G401 (cell line): ENCODE measurements at places on chromosomes 1 and 21.

- DNase-seq, result no peak
Measured at GRCh38 chr1:222970040-222970439, 155.2 kb downstream of the DISP1 start.

DNA sequence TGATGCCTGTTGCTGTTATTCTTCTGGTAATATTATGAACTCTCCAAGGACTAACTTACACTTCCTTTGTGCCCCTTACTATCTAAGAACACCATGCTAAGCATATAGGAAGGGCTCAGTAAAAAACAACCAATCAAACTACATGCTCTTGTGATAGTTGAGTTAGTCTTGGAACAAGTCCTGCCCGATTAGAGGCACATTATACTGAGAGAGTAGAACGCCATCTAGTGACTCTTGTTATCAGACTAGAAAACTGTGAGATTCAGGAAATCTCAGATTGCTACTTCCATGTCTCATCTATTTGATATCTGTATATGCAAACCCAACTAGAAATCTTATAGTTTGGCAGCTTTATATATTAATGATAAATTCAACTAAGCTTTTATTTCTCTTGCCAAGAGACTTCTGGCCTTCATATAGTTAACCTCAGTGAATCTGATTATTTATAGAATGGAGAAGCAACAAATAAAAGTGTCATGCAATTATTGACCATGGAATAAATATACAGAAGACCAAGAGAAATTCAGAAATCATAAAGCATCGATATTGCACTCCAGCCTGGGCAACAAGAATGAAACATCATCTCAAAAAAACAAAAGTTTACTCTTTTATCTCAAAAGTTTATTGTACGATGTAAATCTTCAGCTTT lies 7.8 kb upstream of the SRRM1 start:
- DNase-seq, result peak; percentile 85

- peak; percentile 71 for DNase-seq
Measured at GRCh38 chr1:153749408-153750005, 21.7 kb downstream of the INTS3 start.

DNA sequence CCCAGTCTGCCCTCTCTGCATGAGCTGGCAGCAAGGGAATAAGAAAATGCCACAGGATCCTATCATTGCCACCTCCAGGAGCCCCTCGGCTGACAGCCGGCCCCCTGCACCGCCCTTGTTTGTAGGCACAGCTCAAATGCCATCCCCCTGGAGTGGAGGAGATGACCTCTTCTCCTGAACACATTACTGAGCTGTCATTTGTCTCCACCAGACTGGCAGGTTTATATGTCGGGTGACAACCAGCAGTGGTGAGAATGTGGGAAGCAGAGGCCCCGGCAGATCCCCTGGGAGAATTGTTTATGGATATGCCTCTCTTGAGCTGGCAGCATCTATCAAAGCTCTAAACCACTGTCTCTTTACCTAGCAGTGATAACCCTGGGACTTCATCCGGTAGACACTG lies 135.4 kb upstream of the FMN2 start:
- DNase-seq, result no peak

GRCh38 chr1:3441410-3441847 lies 13.0 kb upstream of the ARHGEF16 start:
- no peak for DNase-seq

DNA sequence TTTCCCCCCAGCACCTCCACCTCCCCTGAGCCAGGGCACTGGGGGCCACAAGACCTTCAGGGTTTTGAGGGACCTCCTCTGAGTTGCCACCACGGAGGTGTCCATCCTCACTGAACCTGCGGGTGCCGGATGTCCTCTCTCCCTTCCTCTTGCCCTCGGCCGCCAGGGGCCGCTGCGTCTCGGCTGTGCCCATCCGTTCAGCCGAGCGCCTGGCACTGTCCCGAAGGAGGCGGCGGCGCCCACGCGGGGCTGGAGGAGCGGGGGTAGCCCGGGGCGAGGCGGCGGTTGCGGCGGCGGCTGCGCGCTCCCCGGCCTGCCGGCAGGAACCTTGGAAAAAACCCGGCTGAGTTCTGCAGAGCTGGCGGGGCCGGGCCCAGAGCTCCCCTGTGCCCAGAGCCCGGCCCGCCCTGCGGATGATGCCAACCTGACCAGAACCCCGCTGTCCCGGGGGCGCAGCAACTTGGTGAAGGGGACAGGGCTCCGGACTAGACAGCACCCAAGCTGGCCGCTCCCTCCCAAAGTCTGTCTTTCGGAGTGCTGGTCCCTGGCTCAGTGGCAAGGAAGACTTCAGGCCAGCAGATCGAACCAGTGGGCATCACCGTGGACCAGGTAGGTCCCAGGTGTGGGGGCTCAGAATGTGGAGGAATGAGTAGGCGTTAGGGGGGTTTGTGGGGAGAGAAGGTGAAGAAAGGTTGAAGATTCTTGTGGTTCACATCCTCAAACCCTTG lies 3.7 kb upstream of the PPM1J start:
- DNase-seq, result peak; percentile 74

- DNase-seq, result no peak
Measured at GRCh38 chr1:65174585-65174984, 26.6 kb downstream of the AK4 start.

GRCh38 chr1:188706742-188707141 lies 1770.9 kb downstream of the BRINP3 start:
- DNase-seq, result no peak

GRCh38 chr1:212754193-212754592 lies 37.4 kb downstream of the NSL1 start:
- DNase-seq, result no peak

- DNase-seq, result no peak
Measured at GRCh38 chr1:100860397-100860991, 34.1 kb downstream of the EXTL2 start.

- no peak for DNase-seq
Measured at GRCh38 chr1:13593511-13594131, 10.0 kb downstream of the PDPN start.

- no peak for DNase-seq
Measured at GRCh38 chr1:174097426-174097825, 61.9 kb upstream of the RABGAP1L start.

DNA sequence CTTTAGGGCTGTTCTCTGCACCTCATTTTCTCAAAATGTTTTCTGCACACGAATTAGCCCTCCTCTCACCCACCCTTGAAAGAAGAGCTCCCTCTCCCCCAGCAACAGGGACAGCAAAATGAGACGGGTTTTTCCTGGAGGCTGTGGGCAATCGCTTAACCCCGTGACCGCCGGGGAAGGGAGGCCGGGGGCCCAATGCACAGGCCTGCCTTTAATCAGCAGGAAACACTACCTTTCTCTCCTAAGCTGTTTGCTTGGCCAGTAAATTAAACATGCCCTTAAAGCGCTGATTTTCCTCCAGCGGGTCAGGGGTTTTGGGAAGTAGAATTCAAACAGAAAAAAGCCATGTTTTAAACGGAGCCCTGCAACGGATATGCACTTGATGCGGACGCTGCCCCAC lies 114.4 kb downstream of the PRDM16 start:
- DNase-seq, result no peak

GRCh38 chr1:23402286-23403037 lies 22.1 kb downstream of the TCEA3 start:
- DNase-seq, result no peak

DNA sequence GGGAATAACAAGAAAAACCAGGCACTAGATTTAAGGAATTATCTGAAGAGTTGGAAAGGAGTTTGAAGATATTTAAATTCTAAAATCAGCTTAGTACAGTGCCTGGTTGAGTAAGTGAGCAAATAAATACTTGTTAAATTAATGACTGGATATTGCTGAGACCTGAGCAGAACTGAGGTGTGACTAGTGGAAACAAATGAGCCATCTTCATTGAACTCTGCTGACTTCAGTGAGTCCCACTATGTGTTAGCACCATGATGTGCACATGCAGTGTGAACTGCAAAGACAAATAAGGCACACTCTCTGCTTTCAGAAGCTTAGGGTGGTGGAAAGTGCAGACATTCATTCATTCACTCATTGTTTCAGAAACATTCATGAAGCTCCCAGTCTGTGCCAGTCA lies 48.7 kb downstream of the ELAPOR1 start:
- DNase-seq, result no peak

- DNase-seq, result peak; percentile 25
Measured at GRCh38 chr1:234604495-234605398, 5.2 kb downstream of the IRF2BP2 start.

- DNase-seq, result no peak
Measured at GRCh38 chr1:166140251-166140650, 26.6 kb downstream of the FAM78B start.

DNA sequence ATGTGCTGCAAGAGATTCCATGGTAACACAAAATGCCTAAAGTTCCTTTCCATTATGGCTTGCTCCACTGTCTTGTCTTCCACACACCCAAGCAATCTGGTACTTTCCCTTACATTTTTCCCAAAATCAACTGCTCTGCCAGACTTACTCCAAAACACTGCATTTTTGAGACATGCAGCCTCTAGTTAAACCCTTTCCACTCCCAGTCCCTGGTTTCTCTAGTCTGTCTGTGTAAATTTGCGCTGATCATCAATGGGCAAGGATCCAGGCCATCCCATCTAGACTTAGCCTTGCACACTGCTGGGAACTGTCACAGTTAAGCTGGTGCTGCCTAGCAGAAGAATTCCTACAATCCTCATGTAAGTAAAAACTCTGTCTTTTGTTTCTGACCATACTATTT lies 47.8 kb downstream of the DAB1 start:
- no peak for DNase-seq

DNA sequence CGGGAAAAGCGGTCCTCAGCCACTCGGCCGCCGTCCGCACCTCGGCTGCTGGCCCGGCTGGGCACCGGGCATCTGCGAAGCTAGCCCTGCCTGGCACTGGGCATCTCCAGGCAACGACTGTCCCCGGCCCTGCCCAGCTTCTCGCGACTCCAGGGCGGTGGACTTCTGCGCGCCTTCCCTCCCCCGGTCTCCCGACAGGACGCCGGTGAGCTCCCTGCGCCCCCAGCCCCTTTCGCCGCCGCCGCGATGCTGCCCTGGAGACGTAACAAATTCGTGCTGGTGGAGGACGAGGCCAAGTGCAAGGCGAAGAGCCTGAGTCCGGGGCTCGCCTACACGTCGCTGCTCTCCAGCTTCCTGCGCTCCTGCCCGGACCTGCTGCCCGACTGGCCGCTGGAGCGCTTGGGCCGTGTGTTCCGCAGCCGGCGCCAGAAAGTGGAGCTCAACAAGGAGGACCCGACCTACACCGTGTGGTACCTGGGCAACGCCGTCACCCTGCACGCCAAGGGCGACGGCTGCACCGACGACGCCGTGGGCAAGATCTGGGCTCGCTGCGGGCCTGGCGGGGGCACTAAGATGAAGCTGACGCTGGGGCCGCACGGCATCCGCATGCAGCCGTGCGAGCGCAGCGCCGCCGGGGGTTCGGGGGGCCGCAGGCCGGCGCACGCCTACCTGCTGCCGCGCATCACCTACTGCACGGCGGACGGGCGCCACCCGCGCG lies 514 bp downstream of the FAM43B start:
- DNase-seq, result peak; percentile 39

DNA sequence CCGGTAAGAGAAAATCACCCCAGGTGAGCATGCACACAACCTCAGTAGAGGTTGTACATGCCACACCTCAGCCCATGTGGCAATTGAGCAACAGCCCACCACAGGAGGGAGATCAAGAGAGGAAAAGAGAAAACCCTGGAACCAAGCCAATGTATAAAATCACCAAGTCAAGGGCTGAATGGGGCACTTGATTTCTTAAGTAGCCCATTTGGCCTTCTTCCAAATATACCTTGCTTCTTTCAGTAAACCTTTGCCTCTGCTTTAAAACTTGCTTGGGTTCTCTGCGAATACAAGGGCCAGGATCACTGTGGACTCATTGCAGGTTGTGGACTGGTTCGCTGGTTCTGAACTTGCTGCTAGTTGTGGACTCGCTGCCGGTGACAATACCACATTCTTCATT lies 1814.0 kb downstream of the PLA2G4A start:
- DNase-seq, result no peak

GRCh38 chr1:193309936-193310475 lies 123.6 kb upstream of the B3GALT2 start:
- no peak for DNase-seq

- no peak for DNase-seq
Measured at GRCh38 chr1:30144831-30145230, 578.6 kb downstream of the MATN1 start.

DNA sequence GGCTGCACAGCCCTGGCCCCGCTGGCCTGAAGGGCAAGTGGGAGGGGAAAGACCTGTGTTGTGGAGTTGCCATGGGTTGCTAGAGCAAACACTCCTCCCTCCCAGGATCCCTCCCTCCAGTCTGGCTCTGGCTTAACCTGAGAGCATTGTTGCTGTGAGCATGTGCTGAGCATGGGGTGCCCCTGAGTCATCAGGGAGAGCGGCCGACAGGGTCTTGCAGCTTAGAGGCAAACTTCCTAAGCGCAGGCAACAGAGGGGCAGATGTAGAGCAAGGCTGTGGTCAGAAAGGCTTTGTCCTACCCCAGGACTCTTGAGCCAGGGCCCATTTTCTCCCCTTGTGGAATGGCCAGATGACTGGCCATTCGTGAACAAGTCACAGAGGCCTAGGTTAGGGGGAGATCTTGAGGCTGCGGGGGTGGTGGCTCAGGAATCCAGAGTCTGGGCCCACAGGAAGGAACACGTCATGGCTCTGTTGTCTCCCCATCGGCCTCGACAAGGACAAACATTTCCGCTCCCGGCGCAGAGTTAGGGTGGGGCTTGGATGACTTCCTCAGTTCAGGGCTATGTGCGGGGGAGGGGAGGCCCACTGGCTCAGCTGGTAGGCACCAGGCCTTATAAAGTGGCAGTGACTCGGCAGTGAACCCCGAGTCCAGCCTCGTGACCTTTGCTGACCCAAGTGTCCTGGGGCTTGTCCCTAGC lies 362 bp upstream of the DYNLT4 start:
- DNase-seq, result peak; percentile 67

- DNase-seq, result no peak
Measured at GRCh38 chr1:48718116-48718630, 58.5 kb downstream of the BEND5 start.

DNA sequence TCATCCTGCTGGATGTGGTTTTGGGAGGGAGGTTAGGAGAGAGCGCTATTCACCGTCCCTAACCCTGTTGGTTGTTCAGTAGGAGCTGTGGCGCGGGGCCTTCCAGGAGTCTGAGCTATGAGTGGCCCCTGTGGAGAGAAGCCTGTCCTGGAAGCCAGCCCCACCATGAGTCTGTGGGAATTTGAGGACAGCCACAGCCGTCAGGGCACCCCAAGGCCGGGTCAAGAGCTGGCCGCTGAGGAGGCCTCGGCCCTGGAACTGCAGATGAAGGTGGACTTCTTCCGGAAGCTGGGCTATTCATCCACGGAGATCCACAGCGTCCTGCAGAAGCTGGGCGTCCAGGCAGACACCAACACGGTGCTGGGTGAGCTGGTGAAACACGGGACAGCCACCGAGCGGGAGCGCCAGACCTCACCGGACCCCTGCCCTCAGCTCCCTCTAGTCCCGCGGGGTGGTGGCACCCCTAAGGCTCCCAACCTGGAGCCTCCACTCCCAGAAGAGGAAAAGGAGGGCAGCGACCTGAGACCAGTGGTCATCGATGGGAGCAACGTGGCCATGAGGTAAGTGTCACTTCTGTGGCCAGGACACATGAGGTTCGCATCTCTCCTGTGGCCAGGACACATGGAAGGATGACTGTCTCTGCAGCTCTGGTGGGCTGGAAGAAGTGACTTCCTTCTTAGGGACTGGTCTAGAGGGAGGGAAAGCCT lies 1.2 kb downstream of the ZC3H12A start:
- DNase-seq, result no peak

GRCh38 chr21:45305836-45306235 lies 18.1 kb upstream of the POFUT2 start:
- DNase-seq, result no peak

- no peak for DNase-seq
Measured at GRCh38 chr1:2418791-2419320, 6.5 kb upstream of the PEX10 start.
